ENCODE measurements at places on chromosomes 16 and 17.

GRCh38 chr17:20267459-20267842, 199.9 kb downstream of the LGALS9B start:
- DNase-seq: peak; percentile 8

DNA sequence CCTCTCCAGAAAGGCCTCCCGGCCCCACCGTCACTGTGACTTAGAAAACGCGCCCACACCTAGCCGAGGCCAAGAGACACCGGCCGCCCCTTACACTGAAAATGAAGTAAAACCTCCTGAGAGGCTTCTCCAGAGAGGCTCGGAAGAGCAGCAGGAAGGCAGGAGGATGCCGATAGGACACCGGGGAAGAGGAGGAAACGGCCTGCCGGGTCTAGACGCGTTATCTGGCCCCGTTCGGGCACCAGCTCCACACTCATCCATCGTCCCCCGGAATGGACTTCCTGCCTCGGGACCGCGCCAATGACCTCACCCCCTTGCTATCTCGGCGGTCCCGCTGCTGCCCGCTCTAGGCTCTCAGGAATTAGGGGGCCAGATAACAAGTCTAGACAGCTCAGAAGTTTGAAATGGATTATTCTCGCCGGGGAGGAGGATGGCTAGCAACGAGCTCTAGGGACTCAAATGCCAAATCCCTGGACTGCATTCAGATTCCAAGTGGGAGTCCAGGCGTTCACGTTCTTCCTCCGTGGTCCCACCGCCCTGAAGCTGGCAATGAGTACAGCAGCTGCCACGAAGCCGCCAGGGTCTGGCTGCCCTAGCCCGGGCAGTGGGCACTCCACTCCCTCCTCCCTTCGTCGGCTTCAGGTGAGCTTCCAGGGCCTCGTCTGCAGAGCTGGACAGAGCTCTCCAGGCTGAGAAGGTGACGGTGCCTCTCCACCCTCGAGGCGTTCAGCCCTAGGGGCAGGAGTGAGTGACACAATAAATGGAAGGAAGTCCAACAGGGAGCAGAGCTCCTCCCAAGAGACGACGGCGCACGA, 350.9 kb downstream of the FOXL1 start:
- no peak for DNase-seq

DNA sequence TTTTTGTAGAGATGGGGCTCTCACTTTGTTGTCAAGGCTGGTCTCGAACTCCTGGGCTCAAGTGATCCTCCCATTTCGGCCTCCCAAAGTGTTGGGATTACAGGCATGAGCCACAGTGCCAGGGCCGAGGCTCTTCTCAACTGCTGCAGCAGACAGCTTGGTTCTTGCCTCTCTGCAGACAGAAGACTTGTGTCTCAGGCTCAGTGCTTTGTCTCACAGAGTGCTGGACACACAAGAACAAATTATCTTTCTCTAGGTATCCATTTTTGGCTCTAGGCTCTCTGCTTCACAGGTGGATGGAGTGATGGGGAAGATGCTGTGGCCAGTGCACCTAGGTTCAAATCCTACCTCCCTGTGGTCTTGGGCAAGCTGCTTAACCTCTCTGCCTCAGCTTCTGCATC, 80.8 kb upstream of the RNU2-1 start:
- DNase-seq: no peak

- DNase-seq: no peak
These were observed 216.1 kb downstream of the CEP112 start for GRCh38 chr17:65975878-65976277.

- DNase-seq: no peak
These were observed 14.1 kb downstream of the NFE2L1 start for GRCh38 chr17:48062273-48062672.

- DNase-seq: no peak
These were observed 679.3 kb upstream of the EEF2KMT start for GRCh38 chr16:5776876-5777275.

- no peak for DNase-seq
These were observed 21.4 kb upstream of the JPH3 start for GRCh38 chr16:87580855-87581261.

DNA sequence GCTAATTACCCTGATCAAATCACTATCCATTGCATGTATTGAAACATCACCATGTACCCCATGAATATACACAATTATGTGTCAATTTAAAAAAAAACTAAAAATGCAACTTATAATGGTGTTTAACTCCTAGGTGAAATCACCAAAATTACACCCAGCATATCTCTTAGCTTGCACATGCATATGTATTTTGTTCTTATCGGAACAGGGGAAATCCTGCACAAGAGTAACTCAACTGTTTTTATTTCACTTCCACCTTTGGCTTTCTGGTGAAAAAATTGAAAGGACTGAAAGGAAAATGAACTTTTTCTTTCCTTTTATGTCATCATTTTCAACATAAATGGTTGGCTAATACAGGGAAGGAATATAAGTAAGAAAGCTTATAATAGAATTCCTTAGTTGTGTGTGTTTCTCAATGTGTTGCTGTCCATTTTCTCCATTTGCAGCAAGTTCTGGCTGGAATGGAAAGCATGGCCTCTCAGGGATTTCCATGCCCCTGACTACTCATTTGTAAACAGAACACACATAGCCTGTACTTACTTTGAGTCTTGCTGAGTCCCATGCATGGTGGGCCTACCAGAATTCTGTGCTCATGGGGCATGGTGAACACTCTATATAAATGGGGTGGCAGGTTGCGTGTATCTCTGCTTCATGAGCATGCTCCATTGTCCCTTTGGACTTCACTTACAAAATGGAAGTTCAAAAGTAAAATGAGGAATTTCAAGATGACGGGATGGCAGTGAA, 462.0 kb downstream of the HS3ST3B1 start:
- DNase-seq: no peak

DNA sequence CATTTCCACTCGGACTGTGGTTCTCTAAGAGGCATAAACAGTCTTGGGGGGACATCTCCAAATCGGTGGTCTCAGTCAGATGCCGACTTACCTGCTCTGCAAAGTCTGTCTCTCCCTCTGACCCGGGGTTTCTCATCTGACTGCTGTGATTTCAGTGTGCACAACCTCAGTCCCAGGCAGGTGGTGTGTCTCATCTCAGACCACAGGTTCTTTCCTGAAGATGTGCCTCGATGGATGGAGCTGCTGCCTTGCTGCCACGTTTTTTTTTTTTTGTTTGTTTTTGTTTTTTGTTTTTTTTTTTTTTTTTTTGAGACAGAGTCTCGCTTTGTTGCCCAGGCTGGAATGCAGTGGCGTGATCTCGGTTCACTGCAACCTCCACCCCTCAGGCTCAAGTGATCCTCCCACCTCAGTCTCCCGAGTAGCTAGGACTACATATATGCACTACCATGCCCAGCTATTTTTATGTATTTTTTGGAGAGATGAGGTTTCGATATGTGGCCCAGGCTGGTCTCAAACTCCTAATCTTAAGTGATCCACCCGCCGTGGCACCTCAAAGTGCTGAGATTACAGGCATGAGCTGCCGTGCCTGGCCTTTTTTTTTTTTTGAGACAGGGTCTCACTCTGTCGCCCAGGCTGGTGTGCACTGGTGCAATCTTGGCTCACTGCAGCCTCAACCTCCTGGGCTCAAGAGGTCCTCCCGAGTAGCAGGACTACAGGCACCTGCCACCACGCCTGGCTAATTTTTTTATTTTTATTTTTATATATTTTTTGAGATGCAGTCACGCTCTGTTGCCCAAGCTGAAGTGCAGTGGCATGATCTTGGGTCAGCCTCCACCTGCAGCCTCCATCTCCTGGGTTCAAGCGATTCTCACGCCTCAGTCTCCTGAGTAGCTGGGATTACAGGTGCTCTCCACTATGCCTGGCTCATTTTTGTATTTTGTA, 15.4 kb downstream of the SPIRE2 start:
- DNase-seq: no peak

GRCh38 chr16:17138801-17139200, 332.0 kb downstream of the XYLT1 start:
- DNase-seq: no peak

DNA sequence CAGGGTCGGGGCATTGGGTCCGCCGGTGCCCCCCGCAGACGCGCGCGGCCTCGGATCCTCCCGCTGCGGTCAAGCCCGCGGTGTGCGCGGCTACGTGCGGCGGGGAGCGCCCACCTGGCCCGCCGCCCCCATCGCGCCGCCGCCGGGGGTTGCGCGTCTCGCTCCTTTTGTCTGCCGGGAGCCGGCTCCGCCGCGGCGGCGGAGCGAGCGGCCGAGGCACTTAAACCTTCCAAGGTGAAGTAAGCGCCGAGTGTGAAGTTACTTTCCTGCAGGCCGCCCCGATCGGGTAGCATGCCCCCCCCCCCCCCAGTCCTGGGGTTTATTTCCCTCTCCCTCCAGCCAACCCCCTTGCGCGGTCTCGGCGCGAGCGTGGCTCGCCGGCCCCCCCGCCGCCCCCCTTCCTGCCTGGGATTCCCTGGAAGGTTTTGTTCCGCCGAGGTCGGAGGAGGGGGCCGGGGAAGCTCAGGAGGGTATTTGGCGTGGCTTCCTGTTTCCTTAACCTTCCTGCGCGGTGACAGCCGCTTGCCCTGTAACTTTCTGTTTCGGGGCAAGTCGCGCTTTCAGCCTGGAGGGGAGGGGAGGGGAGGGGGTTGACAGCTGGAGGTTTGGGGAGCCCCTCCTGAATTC, 56.6 kb upstream of the GSE1 start:
- DNase-seq: no peak

DNA sequence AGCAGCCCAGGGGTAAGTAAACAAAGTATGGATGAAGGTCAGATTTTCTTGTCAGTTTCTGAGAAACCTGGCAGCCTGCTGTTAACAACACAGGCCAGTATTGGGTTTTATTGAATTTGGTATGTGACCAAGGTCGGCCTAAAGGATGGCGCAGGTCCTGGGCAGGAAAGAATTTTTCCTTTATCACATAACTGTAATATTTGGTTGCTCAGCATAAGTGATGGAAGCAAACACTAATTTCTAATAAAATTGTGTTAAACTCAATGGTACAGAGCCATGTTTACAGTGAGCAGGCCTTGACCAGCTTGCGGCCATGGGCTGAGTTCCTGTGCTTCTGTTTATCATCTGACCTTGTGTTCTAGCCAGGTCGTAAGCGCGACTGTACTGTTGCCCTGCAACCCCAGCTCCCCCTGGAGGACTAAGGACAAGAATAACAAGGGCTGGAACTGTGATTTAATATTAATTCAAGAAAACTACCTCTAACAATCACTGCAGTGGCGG, 10.5 kb downstream of the POLDIP2 start:
- no peak for DNase-seq

DNA sequence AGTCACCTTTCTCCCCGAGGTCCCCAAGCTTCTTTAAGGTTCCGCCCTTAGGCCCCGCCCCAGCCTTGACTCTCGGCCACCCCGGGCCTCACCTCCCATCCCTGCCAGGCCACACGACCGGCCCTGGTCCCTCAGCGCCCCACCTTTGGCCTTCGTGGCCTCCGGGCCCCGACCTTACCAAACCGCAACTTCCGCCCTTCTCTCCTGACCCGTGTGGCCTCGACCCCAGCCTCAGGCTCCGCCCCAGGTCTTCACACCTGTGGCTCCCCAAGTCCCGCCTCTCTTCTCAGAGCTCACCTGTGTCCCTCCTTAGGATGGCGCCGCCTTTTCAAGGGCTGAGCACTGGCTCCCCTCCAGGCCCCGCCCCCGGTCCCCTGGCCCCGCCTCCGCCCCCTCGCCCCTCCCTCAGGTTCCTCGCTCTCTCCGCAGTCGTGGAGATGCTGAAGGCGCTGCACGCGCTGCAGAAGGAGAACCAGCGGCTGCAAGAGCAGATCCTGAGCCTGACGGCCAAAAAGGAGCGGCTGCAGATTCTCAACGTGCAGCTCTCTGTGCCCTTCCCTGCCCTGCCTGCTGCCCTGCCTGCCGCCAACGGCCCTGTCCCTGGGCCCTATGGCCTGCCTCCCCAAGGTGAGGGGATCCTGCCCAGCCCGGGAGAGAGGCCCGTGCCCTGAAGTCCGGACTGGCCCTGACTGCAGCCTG, 10.0 kb upstream of the CISD3 start:
- no peak for DNase-seq

- no peak for DNase-seq
These were observed 1.2 kb upstream of the OSBPL7 start for GRCh38 chr17:47822785-47823184.

DNA sequence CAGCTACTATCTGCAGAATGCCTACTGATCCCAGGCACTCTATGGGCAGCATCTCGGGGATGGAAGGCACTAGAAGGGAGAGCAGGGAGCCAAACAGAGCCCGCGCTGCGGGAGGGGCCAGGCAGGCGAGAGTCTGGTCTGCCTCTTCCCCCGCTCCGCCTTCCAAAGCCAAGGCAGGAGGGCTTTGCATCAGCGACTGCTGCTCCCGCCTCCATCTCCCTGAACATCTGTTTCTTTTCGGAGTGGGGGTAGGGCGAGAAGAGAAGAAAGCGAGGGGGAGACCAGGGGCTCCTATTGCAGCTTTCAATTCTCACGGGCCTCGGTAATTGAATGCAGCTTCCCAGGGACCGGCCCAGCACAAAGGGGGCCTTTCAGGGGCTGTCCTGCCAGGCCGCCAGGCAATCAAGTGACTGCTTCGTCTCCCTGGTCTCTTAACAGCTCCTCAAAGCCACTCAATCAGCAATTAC, 31.4 kb upstream of the CDC42EP4 start:
- no peak for DNase-seq

- peak; percentile 72 for DNase-seq
These were observed at the start of gene CHRNE for GRCh38 chr17:4903051-4903818. Gene CHRNE, minus strand, starts transcription at chr17:4903098. Its CDS starts 35 bp downstream, at chr17:4903063.

- peak; percentile 32 for DNase-seq
These were observed 543 bp downstream of the TMUB2 start for GRCh38 chr17:44187131-44187899.

DNA sequence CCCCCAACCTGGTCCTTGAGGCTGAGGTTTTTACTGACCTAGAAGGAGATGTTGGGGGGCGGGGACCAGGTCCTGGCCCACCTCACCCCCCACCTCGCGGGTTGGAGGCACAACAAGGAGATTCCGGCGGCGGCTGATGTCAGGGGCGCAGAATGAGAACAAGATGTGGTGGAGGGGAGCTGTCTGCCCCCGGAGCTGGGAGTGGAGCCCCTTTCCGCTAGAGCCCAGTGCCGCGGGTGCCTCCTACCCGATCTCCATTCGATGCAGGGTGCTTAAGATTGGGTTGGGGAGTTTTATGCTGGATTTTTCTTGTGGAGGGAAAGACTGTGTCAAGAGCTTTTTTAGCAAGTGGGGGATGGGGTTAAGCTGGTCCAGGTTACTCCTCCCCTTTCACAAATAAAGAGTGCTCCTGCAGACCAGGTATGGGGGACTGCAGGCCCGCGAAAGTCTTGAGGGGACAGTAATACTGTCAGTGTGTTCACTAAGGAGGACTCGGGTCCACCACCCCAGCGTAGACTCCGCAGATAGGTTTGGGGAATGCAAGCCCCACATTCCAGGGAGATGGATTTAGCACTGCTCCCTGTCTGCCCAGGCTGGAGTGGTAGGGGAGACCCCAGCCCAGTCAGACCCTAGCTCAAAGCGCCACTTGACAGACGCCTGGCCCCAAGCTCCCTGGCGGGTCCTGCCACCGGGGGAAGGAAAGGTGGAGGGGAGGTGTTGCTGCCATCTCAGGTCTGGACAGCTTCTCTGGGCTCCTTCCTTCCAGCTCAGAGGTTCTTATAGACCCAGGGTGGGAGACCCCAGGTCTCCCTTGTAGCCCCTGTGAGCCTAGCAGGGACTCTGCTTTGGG, 2.0 kb downstream of the CACNA1G start:
- no peak for DNase-seq

- no peak for DNase-seq
These were observed 10.6 kb upstream of the ALOX12 start for GRCh38 chr17:6985266-6985665.

GRCh38 chr16:89363621-89364393, 126.6 kb downstream of the ANKRD11 start:
- peak; percentile 57 for DNase-seq

- DNase-seq: no peak
These were observed 28.2 kb downstream of the LAT start for GRCh38 chr16:29012913-29013553.

- DNase-seq: no peak
These were observed 19.2 kb downstream of the KDM8 start for GRCh38 chr16:27222249-27223225.
